ENCODE measurements at places on chromosomes 4 and X.

- no peak for DNase-seq
Observed at GRCh38 chrX:131703646-131704045, 159.8 kb downstream of the OR13H1 start.

GRCh38 chrX:48509619-48510018, 827 bp downstream of the PORCN start:
- DNase-seq: no peak

- peak; percentile 26 for DNase-seq
Observed at GRCh38 chr4:182242787-182243186, 415 bp upstream of the TENM3 start.

DNA sequence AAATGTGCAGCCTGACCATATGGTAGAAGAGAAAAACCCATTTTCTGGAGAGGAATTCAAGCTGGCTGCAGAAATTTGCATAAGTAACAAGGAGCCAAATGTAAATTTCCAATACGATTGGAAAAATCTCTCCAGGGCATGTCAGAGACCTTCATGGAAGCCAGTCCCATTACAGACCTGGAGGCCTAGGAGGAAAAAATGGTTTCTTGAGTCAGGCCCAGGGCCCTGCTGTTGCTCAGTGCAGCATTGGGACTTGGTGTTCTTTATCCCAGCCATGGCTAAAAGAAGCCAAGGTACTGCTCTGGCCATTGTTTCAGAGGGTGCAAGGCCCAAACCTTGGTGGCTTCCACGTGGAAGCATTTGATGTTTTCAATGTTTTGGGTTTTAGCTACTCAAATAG, 70.6 kb downstream of the MAGEC2 start:
- no peak for DNase-seq

DNA sequence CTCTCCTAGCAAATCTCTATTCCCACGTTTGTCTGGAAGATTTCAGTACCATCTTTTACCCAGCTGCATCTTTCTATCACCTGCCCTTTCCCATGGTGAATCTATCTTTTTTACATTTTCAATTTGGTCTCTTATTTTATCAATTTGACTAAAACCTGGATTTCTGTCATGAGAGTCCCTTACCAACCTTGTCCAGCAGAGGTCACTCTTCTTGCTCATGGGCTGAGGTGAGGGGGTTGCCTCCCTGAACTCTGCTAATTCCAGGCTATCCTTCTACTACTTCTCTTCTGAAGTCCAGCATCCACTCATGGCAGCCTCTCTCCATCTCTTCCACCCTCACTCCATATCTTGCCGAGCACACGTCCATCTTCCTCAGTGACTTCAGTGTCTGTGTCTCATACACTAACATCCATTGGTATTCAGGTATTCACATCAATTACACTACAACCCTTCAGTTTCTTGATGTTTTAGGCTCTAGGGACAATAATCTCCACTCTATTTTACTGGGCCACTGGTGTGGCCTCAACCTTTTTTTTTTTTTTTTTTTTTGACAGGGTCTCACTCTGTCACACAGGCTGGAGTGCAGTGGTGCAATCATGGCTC, 17.8 kb upstream of the ZNF827 start:
- no peak for DNase-seq
